NCI-H187 (cell line): ENCODE measurements at places on chromosomes 12 and 14.

DNA sequence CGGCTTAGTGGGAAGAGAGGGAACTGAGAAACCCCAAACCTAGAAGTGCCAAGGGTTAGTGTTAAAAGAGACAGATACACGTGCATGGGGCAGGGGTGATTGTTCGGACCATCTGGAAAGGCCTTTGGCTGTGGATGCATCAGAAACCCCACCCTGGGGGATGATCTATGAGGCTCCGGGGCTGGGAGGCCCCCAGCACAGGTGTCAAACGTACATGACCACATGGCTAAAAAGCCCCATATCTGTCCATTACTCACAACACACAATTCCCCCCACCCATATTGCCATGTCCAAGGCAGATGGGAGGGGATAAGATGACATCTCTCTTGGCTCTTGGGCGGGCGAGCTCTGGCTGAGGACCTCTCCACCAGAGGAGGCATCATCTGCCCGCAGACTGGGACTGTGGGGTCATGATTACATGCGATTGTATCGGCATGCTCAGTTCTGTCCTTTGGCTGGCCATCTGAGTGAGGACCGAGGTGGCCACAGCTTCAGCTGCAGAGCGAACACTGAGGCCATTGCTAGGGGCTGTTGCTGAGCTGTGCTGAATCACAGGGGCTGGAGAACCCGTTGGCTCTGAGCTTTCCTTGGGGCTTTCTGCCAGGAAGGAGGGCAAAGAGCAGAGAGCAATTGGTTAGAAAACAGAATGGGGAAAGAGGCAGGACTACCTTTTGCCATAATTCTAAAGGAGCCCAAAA is 9.6 kb upstream of the NPFF start:
- DNase-seq = no peak

- no peak for DNase-seq
These were observed 149.0 kb upstream of the SEL1L start for GRCh38 chr14:81682701-81683100.

GRCh38 chr12:23525450-23526072 is 423.9 kb downstream of the SOX5 start:
- DNase-seq = no peak

- DNase-seq = no peak
These were observed 151.5 kb downstream of the PRKCH start for GRCh38 chr14:61472801-61473376.

GRCh38 chr14:91573528-91573893 is 63.4 kb upstream of the PPP4R3A start:
- no peak for DNase-seq

GRCh38 chr14:33469898-33470297 is 481.0 kb downstream of the EGLN3 start:
- no peak for DNase-seq

GRCh38 chr12:74983917-74984316 is 225.7 kb downstream of the KCNC2 start:
- no peak for DNase-seq
